ENCODE measurements at places on chromosomes 12 and 14.

GRCh38 chr12:108635201-108635996, 1.7 kb upstream of the SELPLG start:
- H3K4me3 ChIP-seq = no peak overlapping the region
- peak overlapping the region; percentile 68 for H3K27ac ChIP-seq
- peaks cover 3% of the 10 kb centered on the region for H3K4me1 ChIP-seq
- H3K36me3 ChIP-seq = no peaks in the 10 kb centered on the region
- H3K27me3 ChIP-seq = no peaks in the 10 kb centered on the region

GRCh38 chr12:102120886-102121285, 903 bp downstream of the PARPBP start:
- H3K4me3 ChIP-seq = peak overlapping the region; percentile 90
- H3K27ac ChIP-seq = no peak overlapping the region
- no peaks in the 10 kb centered on the region for H3K27me3 ChIP-seq
- peaks cover 8% of the 10 kb centered on the region for H3K4me1 ChIP-seq

DNA sequence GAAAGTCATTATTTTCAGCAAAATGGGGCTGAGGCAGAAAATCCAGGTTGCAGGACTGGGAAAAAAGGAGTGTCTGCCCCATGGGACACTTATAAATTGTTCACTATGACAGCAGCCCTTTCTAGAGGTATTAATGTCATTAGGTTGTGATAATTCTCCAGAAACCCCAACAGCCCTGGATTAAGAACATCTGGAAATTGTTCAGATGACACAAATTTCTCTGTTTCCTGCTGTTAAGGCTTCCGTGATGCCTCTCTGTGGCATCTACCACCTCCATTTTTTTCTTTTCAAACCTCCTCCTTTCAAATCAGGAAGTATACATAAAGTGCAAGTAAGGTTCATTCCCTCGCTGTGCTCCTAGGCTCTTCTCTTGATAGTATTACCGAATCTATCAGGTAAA, 25.6 kb downstream of the EGLN3 start:
- H3K4me1 ChIP-seq = no peaks in the 10 kb centered on the region
- no peak overlapping the region for H3K27ac ChIP-seq
- DNase-seq = no peak

DNA sequence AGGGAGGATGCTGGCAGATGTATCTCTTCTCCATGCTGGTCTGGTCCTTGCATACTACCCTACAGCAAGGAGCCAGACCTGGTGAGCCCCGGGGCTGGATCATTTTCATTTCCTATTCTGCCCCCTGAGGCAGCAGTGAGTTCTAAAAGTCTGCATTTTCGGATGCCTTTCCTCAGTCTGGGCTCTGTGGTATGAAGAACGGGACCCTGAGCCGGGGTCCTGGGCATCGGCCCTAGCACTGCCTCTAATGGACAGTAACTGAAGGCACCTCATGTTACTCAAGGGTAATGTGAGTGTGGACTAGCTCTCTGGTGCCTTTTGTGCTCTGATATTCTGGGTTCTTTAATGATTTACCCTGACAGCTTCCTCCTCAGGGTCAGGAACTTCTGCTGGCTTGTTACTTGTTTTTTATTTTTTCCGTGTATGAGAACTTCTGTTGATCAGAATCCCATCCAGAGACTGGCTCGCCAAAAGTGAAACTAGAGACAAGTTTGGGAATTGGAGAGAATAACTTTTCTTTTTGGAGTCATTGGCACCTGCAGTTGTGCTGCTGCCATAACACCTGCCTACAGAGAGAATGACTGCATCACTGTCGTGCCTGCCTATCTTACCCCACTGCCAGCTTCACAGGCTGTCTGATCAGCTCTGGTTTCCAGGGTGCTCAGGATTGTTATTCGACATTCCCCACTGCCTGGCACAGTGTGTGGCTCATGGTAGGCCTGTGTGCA, 62.3 kb downstream of the SUSD6 start:
- DNase-seq = no peak
- no peaks in the 10 kb centered on the region for H3K27me3 ChIP-seq
- no peak overlapping the region for H3K4me3 ChIP-seq
- H3K27ac ChIP-seq = peak overlapping the region; percentile 58

DNA sequence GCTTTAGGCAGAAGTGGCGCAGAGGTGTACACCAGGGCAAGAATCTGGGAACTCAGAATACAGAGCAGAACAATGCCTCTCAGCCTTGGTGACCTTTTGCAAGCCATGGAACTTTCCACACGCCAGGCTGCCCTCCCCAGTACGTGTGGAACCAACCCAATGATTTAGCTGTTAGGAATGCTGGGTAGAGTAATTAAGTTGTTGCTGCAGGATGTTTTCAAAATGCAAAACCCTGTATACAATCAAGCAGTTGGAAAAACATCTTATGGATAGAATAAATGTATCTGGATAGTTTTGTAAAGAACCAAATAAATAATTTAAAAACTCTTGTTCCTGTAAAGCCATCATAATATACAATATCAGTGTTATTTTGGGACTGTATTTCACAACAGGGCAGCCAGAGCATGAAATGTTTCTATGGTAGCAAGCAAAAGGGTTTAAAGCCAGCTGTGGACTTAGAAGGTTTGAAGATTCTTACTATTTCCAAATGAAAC, 19.4 kb downstream of the PPP1R36 start:
- no peaks in the 10 kb centered on the region for H3K4me1 ChIP-seq
- no peak overlapping the region for H3K4me3 ChIP-seq
- no peak for DNase-seq

GRCh38 chr12:24460099-24460498, 488.8 kb downstream of the BCAT1 start:
- H3K27me3 ChIP-seq = no peaks in the 10 kb centered on the region
- no peaks in the 10 kb centered on the region for H3K4me1 ChIP-seq
- no peak overlapping the region for H3K4me3 ChIP-seq
- DNase-seq = no peak

- H3K27ac ChIP-seq = no peak overlapping the region
- no peak overlapping the region for H3K4me3 ChIP-seq
- H3K27me3 ChIP-seq = peaks cover 52% of the 10 kb centered on the region
- no peaks in the 10 kb centered on the region for H3K4me1 ChIP-seq
- DNase-seq = no peak
These were observed 9.6 kb upstream of the FOXG1 start for GRCh38 chr14:28756884-28757570.

DNA sequence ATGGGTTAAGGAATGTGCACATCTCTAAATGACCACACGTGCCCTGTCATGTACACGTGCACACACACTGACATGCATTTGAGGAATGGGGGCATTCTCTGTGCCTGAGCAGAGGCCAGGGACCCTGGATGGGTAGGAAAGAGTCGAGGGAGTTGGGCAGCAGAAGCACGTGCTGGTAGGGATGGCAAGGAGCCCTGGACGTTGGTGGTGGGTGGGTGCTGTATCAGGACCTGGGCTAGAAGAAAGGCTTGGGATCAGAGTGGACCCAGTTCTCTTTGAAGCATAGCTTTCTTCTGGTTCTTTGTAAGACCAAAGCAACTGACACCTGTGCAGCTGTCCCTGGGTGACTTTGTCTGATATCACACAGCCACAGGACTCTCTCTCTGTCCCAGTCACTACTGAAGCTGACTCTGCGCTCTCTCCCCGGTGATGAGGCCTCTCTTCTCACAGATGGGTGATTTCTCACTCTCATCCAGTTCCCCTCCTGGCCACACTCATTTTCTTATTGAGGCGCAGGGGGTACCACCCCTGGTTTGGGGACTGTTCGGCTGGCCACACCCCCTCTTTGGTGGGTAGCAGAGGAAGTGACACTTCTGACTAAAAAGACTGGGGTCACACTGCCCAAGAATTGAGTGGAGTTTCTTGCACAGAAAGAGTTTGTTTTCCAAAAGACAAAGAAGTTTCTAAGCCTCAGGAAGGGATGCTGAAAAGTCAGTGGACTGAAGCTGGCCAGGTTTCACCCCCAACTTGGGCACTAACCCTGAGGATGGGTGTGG, 171.7 kb upstream of the RTL1 start:
- H3K4me1 ChIP-seq = no peaks in the 10 kb centered on the region
- no peak overlapping the region for H3K27ac ChIP-seq
- no peak overlapping the region for H3K4me3 ChIP-seq
- H3K27me3 ChIP-seq = peaks cover 23% of the 10 kb centered on the region
- no peaks in the 10 kb centered on the region for H3K36me3 ChIP-seq

- no peaks in the 10 kb centered on the region for H3K4me1 ChIP-seq
- no peak for DNase-seq
- no peak overlapping the region for H3K27ac ChIP-seq
- no peaks in the 10 kb centered on the region for H3K36me3 ChIP-seq
These were observed 161.1 kb upstream of the EGLN3 start for GRCh38 chr14:34111953-34112352.

DNA sequence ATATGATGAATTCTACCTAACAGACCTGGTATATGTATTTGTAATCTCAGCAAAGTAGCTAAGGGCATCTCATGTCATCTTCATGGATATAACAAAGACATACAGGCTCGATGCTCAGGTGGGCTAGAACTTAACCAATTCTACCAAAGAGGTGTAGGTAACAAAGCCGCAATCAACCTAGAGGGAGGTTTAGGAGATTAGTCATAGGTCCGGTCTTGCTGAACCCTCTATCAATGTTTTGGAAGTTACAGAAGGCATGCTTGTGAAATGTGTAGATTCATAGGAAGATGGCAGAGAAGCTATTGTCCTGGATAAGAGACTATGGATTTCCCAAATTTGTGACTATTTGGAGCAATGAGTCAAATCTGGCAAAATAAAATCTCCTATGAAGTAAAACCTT, 42.6 kb upstream of the SYCP3 start:
- peaks cover 5% of the 10 kb centered on the region for H3K4me1 ChIP-seq
- H3K27me3 ChIP-seq = no peaks in the 10 kb centered on the region
- H3K36me3 ChIP-seq = no peaks in the 10 kb centered on the region
- H3K4me3 ChIP-seq = no peak overlapping the region
- no peak overlapping the region for H3K27ac ChIP-seq
- DNase-seq = no peak

DNA sequence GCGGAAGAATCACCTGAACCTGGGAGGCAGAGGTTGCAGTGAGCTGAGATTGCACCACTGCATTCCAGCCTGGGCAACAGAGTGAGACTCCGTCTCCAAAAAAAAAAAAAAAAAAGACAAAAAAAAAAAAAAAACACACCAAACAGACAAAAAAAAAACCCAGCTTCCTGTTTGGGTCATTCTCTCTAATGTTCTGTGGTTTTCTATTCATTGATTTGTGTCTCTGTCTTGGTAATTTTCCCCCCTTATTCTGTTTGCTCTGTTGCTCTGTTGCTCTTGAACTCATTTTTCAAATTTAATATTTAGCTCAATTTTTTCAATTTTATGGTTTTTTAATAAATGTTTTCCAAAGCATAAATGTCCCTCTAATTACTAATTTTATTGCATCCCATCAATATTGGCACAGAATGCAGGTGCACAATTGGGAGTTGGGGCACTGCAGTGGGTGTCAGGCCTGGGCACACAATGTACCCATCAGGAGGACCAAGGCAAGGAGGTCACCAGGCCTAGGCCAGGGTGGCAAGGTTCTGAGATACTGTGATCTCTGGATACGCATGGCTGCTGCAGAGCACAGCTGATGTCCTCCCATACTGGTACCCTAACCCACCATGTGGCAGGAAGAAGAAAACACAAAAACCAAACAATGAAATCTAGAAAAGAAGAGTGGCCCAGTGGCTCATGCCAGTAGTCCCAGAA, 8.0 kb upstream of the GNPTAB start:
- no peak for DNase-seq
- H3K4me3 ChIP-seq = no peak overlapping the region
- H3K27me3 ChIP-seq = no peaks in the 10 kb centered on the region

DNA sequence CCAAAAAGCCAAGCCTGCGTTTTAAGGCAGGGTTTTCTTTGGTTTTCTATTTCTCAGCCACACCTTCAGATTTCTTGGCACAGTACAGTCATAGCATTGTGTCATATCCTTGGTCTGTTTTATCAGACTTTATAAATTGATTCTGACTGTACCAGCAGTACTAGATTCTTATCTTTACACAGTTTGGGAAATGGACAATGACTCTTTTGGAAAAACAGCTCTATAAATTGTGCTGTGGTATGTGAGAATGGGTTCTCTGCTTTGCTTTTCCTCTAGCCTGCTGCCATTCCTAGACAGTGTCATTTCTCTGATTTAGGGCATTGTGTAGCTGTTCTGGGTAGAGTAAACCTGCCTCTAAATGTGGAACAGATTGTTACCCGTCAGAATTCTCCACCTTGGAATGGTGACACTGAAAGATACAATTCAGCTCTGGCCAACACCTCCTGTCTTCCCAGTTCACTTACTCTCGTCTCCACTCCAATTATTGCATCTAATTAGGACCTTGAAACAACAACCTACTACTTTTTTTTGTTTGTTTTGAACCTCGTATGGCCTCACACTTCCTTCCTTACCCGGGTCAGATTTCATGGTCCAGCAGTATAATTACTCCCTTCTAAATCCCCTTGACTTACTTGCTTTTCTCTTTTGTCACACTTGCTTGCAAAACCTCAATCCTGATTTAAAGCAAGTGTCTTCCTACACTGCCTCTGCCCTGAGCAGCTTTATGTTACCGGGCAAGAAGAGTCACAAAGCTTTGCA, 226.3 kb downstream of the ERC1 start:
- H3K27ac ChIP-seq = peak overlapping the region; percentile 81
- peak; percentile 46 for DNase-seq
- peaks cover 5% of the 10 kb centered on the region for H3K4me1 ChIP-seq
- no peaks in the 10 kb centered on the region for H3K36me3 ChIP-seq
- H3K4me3 ChIP-seq = no peak overlapping the region

- no peaks in the 10 kb centered on the region for H3K36me3 ChIP-seq
- H3K4me3 ChIP-seq = no peak overlapping the region
- no peak for DNase-seq
These were observed 3.9 kb upstream of the PMCH start for GRCh38 chr12:102201436-102202061.

- H3K4me1 ChIP-seq = peaks cover 15% of the 10 kb centered on the region
- H3K4me3 ChIP-seq = no peak overlapping the region
- H3K27me3 ChIP-seq = no peaks in the 10 kb centered on the region
- no peak for DNase-seq
These were observed 33.3 kb downstream of the ATP2A2 start for GRCh38 chr12:110314308-110314707.

- H3K36me3 ChIP-seq = no peaks in the 10 kb centered on the region
- H3K27ac ChIP-seq = no peak overlapping the region
- no peak overlapping the region for H3K4me3 ChIP-seq
- no peak for DNase-seq
- no peaks in the 10 kb centered on the region for H3K27me3 ChIP-seq
These were observed 114.2 kb downstream of the PCNX1 start for GRCh38 chr14:71021347-71022011.

DNA sequence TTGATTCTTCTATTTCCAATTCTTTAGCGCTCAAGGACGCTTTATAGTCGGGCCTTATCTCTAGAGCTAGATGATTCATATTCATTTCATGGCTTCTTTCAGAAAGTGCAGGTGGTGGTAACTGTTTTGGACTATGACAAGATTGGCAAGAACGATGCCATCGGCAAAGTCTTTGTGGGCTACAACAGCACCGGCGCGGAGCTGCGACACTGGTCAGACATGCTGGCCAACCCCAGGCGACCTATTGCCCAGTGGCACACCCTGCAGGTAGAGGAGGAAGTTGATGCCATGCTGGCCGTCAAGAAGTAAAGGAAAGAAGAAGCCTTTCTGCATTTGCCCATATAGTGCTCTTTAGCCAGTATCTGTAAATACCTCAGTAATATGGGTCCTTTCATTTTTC, 241.9 kb downstream of the PAWR start:
- no peak overlapping the region for H3K4me3 ChIP-seq
- H3K27me3 ChIP-seq = no peaks in the 10 kb centered on the region
- no peak overlapping the region for H3K27ac ChIP-seq
- no peaks in the 10 kb centered on the region for H3K4me1 ChIP-seq

All from colonic mucosa (tissue), 4 donors.